NCI-H2171 treated with DMSO at 0.1 percent for 48 hours (cell line): ENCODE measurements at places on chromosomes 11 and 22.

GRCh38 chr22:46727813-46728364, 10.2 kb downstream of the CERK start:
- no peak for DNase-seq

DNA sequence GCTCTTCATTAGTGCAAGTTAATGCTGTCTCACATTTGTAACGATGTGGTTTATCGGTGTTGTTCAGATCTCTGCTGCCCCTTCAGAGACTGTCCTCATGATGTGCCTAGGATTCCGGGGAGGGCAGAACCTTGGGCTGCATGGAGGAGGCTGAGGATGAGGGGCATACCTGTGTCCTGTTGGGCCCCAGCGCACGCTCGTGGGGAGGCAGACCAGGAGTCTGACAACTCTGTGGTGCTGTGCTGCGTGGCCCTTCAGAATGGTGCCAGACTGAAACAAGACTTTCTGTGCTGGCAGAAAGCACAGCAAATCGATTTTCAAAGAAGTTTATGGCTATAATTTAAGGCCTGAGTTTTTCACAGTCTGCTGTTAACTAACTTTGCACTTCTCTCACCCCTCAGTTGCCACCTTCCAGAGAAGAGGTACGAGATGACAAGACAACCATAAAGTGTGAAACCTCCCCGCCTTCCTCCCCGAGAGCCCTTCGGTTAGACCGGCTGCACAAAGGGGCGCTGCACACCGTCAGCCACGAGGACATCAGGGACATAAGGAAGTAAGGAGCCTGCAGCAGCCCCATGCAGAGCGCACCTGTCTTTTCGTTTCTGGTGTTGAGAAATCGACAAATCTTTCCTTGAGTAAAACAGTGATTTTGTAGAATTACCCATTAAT, 44.3 kb upstream of the CTTN start:
- no peak for DNase-seq

DNA sequence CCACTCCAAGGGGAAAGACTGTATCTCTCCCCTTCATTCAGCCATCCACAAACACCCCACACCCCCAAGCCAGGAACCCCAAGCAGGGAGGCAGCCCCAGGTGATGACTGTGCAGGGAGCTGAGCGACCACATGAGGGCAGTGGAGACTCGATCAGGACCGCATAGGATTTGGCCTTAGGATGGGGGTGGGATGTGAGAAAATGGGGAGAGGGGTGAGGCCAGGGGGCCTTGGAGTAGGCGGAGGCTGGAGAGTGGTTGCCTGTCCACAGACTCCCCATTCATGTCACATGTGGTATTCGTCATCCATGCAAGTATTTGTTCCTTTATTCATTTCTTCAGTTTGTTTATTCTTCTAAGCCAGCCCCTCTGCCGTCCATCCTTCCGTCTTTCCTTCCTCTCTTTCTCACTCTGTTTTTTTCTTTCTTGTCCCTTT, 2.7 kb upstream of the RHOD start:
- DNase-seq = peak; percentile 46

- DNase-seq = no peak
These were observed 15.3 kb upstream of the LRRC32 start for GRCh38 chr11:76685831-76686230.

- DNase-seq = no peak
These were observed 20.7 kb downstream of the PLEKHA7 start for GRCh38 chr11:16993495-16993894.

DNA sequence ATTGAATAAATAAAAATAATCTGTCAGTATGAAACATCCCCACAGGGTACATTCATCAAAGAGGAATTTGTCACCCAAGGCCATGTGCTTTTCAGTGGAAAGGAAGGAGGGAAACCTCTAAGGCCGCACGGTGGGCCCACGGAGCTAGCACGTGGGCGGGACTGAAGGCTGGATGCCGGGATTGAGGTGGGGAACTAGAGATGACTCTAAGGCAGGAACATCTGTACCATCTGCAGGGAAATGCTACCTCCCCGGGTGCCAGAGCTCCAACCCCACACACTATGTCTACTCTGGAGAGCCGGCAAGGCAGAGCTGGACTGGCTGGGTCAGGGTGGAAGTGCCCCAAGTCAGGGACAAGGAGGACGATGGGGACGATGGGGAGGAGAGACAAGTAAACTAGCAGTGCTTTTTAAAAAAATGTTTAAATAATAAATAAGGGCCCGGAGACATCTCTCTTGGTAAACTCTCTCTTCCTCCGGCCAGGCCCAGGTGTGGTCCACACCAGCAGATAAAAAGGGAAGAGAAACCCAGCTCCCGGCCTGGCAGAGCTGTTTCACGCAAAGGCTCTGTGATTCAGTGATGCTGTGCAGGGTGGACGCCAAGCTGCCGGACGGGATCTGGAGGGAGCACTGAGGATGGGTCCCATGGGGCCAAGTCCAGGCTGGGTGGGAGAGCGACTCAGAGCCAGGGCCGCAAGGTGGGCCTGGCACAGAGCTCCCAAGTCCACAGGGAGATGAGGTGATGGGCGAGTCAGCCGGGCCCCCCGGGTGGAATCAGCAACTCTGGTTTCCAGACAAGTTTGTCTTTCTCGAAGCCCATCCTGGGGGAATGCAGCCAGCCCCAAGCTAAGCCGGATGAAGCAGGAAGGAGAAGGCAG, 5.8 kb downstream of the LIF start:
- no peak for DNase-seq

GRCh38 chr11:75558939-75559843, 2.9 kb upstream of the SERPINH1 start:
- DNase-seq = no peak

DNA sequence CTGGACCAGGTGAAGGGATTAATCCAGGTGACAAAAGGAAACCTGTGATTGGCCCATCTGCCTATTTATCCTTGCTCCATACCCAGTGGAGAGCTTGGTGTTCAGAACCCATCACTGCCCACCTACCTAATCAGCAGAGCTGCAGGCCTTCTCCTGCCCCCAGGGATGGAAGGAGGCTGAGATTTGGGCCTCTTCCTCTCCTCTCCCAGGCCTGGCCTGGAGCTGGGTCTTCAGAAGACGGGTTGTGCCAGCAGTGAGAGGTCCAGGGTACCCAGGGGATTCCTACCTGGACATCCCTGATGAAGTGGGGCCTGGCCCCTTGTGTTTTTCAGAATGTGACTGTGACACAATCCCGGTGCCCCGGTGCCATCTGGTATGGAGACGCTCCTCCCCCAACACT, 80.3 kb upstream of the MYOD1 start:
- no peak for DNase-seq

DNA sequence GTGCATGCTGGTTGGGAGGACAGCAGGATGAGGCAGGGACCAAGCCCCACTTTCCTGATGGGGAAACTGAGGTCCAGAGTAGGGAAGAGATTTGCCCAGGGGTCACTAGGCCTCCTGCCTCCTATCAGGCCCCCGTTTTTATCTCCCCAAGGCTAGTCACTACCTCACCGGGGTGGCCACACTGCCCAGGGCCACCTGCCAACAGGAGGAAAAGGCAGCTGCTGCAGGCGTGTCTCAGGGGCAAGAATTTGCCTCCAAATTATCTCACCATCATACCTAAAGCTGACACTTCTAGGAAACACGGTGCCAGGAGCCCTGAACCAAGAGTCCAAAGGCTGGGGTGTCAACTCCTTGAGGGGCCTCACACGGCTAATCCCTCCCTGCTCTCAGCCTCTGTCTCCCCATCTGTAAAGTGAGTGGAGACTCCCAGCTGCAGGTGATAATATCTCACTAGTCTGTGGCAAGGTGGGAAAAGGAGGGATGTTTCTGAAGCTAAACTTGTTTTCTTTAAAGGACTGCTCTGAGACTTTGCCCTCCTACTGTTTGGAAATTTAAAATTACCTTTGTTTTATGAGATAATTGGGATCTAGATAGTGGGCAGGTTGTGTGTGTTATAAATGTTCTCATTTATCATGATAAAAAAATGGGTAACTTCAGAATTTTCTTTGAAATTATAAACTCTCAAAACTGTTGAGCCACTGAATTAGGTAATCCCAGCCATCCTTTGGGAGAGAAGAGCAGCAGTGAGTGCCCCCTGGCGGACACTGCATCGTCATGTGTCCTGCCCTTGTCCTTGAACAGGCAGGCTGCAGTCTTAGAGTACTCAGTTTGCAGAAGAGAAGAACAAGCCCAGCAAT, 60.0 kb downstream of the MYO7A start:
- peak; percentile 34 for DNase-seq

DNA sequence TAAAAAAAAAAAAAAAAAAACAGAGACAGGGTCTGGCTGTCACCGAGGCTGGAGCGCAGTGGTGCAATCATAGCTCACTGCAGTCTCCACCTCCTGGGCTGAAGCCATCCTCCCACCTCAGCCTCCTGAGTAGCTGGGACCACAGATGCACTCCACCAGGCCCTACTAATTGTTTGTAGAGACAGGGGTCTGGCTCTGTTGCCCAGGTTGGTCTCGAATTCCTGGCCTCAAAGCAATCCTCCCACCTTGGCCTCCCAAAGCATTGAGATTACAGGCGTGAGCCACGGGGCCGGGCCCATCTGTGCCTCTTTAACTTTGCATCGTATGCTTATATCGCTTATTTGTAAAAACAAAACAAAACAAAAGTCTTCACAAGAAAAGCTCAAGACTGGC, 3.1 kb downstream of the CPT1A start:
- no peak for DNase-seq

DNA sequence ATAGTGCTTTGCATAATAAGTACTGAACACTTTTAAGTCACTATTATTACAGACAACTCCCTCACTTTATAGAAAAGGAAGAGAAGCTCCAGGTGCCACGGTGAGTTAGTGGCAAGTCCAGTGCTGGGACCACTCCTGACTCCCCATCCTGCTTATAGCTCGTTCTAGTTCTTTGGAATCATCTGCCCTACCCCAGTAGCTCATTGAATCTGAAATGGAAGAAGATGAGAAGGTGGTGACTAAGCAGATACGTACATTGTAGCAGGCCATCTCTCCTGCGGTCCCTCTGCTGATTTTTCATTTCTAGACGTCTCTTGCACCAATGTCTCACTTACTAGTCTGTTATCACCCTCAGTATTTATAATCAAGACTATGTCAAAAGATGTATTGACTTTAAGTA, 21.6 kb downstream of the MMP20 start:
- no peak for DNase-seq

GRCh38 chr22:26086359-26086758, 82.9 kb upstream of the SEZ6L start:
- DNase-seq = peak; percentile 54

DNA sequence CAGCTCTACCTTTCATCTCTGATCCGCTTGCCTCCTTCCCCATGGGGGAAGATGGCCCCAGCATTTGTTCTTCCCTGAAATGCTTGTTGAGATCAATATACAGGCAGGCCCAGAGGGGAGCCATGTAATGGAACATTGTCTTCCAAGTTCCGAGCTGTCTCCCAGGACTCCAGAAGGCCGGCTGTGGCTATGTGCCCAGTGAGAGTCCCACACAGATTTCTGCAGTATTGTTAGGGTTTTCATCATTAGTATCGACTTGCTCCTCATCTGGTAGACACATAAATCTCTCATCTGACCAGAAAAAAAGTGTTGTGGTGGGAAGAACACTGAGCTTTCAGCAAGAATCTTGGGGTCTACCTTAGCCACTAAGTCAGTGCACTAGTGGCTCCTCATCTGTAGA, 163.4 kb downstream of the TRIM29 start:
- DNase-seq = no peak

GRCh38 chr11:114110952-114111947, 51.7 kb downstream of the ZBTB16 start:
- no peak for DNase-seq

- DNase-seq = no peak
These were observed 268.4 kb downstream of the ETS1 start for GRCh38 chr11:128318856-128319474.

DNA sequence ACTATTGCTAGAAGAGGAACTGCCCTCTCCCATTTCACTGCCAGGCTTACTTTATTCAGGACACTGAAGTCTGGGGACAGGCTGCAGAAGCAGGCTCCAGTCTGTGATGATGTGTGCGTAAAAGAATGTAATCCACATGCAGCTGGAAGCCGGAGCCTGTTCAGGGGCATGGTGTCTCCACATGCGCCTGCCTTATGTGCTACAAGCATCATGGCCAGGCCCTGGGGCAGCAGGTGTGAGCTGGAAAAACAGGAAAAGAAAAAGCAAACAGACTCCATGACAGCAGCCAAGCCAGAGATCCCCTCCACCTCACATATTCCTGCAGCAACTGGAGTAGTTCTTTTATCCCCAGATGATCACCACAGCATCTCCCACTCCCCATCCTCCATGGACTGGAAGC, 33.4 kb downstream of the ARFGAP2 start:
- no peak for DNase-seq

DNA sequence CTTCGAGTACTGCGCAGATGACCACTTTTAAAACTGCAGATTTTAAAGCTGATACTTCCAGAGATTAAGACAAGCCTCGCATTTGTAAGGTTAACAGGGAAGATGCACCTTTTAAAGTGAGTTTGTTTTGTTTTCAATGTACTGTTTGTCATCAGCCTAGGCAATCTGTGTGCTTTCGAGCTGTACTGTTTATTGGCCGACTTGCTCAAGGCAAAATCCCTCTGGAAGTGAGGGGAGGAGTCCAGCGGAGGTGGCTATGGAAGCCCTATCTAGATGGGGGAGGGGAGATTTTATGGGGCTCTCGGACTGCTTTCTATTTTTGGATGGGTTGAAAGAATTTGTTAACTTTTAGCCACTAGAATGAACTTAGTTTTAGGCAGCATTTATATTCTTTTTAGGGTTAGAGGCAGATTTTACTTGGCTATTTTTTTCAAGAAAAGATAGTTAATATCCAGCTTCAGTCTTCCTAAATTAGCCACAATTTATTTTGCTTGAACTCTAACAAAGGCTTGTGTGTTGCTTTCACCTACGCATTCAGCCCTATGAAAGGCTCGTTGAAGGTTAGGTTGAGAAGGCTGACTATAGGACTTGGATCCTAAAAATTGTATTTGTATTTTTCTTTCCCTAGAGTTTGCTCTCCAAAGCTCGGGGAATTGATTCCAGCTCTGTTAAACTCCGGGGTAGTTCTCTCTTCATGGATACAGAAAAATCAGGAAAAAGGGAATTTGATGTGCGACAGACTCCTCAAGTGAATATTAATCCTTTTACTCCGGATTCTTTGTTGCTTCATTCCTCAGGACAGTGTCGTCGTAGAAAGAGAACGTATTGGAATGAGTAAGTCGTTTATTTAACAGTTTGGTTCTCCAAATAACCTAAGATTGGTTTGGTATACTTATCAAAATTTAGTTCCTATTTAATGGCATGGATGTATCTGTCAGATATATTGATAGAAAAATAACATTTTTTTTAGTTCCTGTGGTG, 2.1 kb downstream of the WEE1 start:
- peak; percentile 45 for DNase-seq

- no peak for DNase-seq
These were observed 12.5 kb upstream of the MUC6 start for GRCh38 chr11:1049071-1049405.

DNA sequence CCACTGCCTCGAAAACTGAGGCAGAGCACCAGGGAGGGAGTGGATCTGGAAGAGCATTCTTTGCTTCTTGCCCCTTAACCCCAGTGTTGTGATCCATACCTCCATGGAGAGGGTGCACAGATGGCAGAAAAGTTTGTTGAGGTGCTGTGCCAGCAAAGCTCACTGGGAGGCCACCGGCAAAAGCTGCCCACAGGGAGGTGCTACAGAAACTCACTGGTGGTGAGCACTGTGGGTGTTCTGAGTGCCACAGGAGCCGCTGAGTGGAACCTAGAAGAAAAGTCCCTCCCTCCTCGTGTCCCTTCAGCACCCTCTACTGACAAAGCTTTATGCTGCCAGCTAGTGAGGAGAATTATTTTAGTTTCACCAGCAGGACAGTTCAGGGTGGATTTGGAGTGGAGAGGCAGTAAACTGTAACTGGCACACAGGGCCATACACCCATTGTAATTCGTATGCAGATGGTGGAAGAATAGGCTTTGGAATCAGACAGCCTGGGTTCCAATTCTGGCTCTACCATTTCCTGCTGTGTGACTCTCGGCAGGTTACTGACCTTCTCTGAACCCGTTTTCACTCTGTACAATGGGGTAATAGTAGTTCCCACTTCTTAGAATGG, 84.6 kb downstream of the SWAP70 start:
- peak; percentile 1 for DNase-seq
